ENCODE measurements at places on chromosomes 3 and 15.

DNA sequence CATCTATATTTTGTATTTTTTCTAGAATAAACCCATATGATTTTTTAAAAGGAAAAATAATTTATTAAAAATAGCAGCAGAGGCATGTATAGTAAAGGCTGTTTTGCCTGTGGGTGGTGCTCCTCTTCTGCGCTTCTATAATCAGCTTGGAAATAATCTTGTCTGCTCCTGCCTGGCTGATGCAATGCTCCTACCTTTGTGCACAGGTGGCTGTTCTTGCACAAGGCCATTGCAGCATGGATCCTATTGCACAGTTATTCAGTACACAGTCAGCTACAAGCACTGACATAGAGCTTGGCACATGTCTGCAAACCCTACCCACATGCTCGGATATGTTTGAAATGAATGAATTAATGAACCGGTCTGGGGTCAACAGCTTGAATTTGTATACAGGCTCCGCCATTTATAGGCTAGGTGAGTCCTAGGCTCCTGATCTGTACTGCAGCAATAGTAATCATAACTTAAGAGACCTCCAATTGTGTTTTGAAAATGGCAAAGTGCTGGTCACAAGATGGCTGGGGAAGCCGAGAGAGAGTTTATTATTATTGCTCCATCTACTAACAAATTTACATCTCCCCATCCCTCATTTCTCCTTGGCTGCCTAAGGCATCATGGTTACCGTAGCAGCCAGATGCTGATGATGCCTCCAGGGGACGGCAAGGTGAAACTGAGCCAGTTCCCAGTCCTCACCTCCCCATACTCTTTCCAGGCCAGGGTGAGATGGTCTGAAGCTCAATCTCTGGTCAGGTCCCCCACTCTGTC lies 532 bp upstream of the RTP1 start:
- DNase-seq: no peak

- DNase-seq: no peak
These were observed 44.4 kb downstream of the BTD start for GRCh38 chr3:15645740-15646501.

DNA sequence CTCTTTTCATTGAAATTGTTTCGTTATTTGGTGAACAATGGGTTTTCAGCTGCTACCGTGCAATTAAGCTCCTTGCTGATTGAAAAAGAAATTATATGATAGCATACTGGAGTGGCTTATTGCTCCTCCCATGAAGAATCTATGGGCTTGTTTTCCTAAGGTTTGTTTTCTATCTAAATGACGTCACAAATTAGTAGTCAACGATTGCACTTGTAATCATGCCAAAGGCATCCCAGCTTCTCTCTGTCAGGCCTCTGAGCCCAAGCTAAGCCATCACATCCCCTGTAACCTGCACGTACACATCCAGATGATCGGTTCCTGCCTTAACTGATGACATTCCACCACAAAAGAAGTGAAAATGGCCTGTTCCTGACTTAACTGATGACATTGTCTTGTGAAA lies 388.0 kb upstream of the LMCD1 start:
- DNase-seq: no peak

DNA sequence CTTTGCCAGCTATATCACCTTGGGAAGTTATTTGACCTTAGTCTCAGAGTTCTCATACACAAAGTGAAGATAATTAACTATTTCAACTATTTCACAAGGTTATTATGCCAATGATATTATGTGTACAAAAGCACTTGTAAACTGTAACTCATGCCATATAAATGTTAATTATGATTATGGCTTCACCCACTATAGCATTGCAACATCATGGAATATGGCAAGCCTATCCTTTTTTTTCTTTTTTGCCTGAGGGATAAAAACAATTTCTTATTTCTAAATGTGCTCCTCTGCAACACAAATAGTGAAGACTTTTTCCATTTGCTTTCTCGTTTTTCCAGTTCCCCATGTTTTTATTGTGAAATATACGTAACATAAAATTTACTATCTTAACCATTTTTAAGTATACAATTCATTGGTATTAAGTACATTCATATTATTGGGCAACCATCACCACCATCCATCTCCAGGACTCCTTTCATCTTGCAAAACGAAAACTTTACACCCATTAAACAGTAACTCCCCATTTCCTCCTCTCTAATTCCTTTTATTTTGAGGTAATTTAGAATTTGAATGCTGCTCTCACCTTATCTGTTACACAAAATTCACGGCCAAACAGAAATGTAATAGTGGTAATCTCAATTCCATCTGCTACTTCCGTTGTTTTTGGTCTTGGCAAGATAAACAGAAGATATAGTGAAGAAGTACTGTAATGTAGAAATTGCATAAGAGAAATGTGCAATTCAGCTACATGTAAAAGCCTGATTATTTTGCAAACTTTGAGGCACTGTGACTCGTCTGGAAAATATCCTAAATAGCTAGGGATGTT lies 46.3 kb downstream of the NANOGP8 start:
- no peak for DNase-seq

- no peak for DNase-seq
These were observed 806 bp upstream of the CERS3 start for GRCh38 chr15:100529556-100529955.

DNA sequence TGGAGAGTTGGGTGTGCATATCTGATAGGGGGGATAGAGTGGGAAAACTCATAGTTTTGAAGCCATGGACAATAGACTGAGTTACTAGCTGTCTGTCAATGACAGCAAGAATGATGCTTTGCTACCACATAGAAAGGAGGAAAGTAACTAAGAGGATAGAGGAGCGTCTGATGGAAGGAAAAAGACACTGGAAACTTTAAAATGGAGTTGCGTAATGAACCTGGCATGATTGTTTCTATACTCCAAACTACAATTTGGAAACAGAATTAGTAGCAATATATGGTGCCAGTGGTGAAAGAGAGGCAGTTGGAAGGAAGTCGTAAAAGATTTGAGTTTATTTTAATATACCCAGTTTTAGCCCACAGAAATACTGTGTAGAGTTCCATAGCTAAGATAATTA lies 163.6 kb downstream of the TUSC7 start:
- DNase-seq: no peak

GRCh38 chr15:29805043-29805707 lies 17.1 kb downstream of the TJP1 start:
- no peak for DNase-seq
